NCI-H1048 (cell line): ENCODE measurements at places on chromosomes 16 and 17.

DNA sequence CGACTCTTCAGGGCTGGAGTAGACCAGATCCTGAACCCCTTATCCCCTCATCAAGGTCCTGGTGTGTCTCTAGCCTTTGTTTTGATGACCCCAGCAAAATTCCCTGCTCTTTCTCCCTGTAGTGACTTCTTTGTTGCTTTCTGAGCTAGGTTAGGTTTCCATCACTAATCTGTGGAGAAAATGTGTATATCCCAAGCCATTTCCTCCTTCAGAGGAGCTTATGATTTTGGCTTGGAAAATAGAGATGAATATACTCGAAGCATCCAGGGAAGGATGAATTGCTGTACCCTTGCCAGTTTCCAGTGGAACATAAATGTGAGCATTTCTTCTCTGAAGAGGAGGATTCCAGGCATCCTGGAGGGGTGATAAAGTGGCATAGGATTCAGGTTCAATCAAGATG lies 55.8 kb downstream of the KSR1 start:
- no peak for DNase-seq

GRCh38 chr16:72921106-72921505 lies 126.8 kb downstream of the ZFHX3 start:
- DNase-seq: no peak

GRCh38 chr16:81623365-81624102 lies 155.6 kb upstream of the PLCG2 start:
- no peak for DNase-seq

DNA sequence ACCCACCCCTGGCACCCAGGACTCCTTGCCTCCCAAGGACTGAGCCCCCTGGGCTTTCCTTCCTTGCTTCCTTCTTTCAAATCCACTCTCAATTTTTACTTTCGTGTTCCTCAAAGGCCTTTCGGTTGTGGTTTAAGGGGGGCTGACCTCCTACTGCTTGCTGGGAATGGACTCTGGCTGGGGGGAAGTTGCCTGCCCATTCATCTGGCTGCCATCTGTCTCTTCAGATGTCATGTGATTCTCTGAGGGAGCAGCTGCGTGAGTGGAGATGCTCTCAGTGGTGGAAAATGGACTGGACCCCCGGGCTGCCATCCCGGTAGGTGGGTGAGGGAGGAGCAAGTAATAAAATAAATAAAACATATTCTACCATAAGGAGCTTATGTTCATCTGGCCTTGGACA lies 93.8 kb upstream of the RPRML start:
- DNase-seq: no peak

DNA sequence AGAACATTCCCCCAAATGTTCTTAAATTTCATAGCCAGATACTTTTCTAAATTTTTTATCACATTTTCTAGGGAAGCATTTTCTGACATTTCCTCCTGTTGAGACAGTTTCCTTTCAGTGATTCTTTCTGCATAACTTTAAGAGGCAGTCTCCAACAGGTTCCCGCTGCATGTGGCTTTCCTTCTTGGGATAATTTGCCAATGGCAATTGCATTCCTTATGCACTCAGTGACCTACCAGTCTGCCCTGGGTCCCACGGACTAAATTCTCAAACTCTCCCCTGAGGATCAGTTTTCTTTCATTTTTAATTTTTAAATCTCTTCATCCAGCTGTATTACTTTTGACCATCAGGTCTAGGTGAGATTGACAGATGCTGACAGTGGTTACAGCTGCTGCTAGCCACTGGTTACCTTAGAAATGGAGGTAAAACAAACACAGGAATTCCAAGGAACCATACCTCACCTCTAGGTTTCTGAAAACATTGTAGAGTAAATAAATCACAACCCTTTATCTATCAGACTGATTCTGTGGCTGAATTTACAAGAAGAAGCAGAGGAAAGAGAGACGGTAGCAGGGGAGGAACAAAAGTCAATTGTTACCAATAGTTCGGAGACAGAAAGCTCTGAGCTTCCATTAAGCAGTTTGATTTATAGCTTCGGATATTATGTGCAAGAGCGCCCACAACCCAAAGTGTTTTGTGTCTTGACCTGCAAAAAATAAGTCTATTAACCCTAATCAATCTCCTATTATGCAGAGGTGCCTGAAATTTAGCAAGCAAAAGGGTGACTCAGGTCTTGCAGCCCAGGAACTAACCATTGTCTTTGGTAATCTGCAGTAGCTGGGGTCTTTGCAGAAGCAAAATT lies 216.0 kb downstream of the PMP22 start:
- DNase-seq: no peak

DNA sequence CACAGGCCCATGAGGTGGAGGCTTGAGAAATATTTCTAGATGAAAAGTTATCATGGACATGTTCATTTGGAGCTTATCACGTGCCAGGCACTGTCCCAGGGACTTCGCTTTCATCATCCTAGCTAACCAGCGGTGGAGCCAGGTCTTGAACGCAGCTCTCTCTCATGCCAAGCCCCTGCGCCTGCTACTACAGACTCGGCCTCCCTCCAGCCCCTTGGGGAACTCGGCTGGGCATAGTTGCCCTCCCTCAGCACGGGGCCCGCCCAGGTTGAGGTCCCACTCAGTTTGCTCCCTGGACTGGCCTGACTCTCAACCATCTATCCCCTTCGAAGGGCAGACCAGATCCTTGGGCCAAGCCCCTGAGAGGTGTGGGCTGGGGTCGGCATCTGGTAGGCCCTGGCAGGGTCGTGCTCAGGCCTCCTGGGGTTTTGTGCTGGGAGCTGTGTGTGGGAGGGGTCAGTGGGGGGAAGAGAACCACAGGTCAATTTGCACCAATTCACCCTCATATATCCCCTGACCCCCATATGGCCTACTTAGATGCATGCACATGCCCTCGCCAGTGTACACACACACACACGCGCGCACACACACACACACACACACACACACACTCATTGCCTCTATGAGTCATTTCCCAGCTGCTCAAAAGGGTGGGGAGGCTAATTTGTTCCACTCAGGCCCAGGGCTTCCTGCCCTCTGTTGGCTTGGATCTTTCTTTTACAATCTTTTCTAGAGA lies 12.1 kb upstream of the SCN4A start:
- DNase-seq: no peak

- no peak for DNase-seq
These were observed 295.6 kb downstream of the WWOX start for GRCh38 chr16:78395035-78395434.

GRCh38 chr16:87847785-87848675 lies 21.3 kb downstream of the SLC7A5 start:
- no peak for DNase-seq

DNA sequence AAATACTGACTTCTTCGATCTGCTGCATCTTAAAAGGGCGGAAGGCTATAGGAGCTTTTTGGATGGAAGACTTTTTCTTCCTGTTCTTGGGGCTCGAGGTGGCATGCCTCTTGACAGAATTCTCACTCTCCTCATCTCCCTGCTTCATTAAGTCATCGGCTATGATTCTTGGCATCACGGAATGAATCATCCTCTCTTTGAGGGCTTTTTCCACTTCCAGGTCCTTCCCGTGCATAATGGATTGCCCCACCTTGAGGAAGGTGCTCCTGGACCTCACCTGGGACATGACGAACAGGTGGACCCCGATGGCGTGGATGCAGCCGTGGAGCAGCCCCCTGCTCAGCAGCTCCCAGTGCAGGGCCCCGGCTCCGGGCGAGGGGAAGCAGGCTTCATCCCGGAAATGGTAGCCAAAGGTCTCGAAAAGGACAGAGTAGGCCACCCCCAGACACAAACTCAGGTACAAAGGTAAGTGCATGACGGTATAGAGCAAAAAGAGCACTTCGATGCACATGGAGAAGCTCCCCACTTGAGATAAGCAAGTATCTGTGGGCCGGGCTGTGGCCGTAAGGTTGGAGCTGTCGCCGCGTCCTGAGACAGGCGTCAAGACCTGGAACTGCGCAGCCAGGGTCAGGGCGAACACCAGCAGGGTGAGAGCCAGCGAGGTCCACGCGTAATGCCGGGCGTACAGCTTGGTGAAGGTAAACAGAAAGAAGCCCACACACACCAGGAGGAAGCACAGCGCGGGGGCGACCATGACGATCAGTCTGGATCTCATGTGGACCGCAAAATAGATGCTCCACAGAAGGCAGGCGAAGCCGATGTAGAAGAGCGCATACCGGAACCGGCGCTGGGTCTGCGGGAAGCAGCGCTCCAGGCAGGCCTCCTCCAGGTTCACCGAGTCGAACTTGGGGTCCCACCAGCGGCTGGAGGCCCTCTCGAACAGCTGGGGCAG lies 1.7 kb downstream of the ADCY9 start:
- no peak for DNase-seq

GRCh38 chr17:31484821-31485220 lies 93.3 kb downstream of the RAB11FIP4 start:
- DNase-seq: no peak

DNA sequence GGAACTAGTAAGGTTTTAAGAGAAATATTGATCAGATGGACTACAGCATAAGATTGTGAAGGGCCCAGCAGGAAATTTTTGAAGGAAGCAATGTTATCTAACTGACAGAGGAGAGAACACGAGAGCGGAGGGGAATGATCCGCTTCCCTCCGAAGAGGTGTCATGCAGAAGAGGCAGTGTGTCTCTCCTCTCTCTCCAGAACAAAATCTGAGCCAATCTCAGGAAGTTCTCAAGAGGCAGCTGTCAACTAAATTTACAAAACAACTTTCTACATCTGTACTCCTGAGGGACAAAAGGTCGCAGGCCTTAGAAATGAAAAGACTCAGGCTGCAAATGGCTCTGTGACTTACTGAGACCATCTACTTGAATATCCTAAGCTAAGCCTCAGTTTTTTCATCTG lies 224.6 kb upstream of the CDH5 start:
- DNase-seq: no peak
